Stimulated activated CD4-positive, alpha-beta T cell treated with anti-CD3 and anti-CD28 coated beads, Interleukin-4, amount 100 ng/mL, for 24 hours (primary cell): ENCODE measurements at places on chromosomes 16 and 17.

DNA sequence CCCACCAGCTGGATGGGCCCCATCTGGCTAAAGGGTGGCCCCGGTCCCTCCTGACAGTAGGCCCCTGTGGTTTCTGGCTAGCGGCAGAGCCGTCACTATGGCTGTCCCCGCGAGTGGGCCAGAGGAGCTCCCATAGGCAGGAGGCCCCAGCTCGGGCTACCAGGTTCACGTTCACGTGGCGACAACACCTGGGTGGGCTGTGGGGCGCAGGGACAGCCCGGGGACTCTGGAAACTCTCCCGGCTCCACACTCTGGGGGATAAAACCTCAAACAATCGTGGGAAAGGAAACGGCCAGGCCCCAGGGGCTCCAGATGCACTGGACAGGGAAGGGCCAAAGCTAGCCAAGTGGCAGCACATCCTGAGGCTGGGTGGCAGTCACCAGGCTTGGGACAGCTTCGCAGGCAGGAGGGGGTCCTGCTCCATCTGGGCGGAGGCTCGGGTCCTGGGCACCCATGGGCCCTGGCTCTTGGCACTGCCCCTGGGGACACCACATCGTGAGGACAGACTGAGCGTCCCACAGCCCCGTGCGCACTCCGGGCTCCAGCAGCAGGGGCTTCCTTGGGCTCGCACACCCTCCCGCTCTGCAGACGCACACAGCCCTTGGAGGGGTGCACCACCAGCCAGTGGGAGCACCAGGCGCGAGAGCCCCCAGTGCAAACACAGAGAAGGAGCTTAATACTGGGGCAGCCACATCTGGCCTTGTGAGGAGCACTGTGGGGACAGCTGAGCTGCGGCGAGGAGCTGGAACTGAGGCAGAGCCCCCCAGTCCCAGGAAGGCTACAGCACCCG, 4.4 kb downstream of the RNF166 start:
- peak; percentile 17 for DNase-seq

- DNase-seq = peak; percentile 84
These were observed 8.6 kb downstream of the LGALS3BP start for GRCh38 chr17:78970834-78971755.

- DNase-seq = no peak
These were observed 276.9 kb downstream of the SOX9 start for GRCh38 chr17:72397687-72398086.

- DNase-seq = no peak
These were observed 55.7 kb downstream of the IRX5 start for GRCh38 chr16:54986409-54986808.

DNA sequence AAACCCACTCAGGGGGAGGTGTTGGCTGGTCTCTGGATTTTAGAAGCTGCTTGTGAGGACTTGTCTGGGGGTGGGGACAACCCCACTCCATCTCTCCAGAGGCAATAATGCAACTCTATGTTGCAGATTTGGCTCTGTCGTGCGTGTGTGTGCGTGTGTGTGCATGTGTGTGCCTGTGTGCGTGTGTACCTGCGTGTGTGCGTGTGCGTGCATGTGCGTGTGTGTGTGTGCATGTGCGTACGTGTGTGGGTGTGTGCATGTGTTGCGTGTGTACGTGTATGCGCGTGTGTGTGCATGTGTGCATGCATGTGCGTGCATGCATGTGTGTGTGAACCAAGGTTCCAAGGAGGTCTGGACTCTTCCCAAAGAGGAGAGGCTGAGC, 120.4 kb upstream of the LHX1 start:
- no peak for DNase-seq

- DNase-seq = no peak
These were observed 16.5 kb downstream of the NFE2L1 start for GRCh38 chr17:48064638-48065037.

- no peak for DNase-seq
These were observed 6.4 kb upstream of the ARL4D start for GRCh38 chr17:43392397-43392796.

DNA sequence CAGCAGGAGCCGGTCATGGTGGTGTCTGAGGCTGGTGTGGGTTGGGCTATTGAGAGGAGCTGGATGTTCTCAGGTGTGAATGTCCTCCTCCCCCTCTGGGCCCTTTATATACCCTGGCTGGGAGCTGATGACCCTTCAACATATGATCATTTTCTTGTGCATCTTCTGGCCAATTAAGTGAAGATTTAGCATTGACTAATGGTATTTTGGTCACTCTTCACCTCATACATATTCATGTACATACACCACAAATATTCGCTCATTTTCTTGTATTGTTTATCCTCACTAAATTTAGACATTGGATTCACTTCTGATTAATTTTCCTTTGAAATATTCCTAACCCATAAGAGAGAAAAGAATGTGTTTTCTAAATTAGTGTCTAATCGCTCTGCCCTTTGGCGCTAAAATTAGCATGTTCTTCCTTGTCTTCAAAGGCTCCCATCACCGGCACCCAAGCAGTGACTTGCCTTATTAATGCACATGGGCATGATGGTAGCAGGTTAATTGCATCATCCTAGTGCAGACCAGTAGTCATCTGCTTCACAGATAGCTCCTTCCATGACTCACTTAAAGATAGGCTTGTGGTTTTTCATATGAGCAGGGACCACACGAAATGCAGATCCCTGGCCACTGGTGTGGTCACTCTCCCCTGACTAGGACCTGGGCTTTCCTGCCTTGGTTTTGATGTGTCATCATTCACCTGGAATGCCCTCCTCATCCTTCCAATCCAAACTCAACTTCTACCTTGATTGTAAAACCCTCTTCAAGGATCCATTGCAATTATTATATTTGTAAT, at the start of gene KRTAP2-4:
KRTAP2-4 (minus strand) TSS at position 51 of the 796 bp plus-strand sequence; CDS start at position 17, 34 bp downstream.
- DNase-seq = no peak

DNA sequence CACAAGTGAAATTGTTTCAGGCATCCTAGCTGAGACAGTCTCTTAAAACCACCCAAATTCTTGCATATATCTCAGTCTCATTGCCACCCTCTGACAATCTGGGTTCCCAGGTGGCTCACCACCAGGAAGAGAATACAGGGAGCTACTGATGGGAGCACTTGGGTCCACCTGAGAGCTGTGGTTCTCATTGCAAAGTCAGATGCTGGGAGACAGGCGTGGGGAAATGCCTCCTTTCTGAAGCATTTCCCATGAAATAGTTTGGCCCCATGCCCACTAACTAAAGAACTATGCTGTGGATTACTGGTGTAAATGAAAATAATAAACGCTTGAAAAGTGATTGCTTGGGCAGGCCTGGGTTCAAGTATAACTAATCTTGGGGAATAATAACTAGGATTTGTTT, 70.3 kb downstream of the CMC2 start:
- no peak for DNase-seq

DNA sequence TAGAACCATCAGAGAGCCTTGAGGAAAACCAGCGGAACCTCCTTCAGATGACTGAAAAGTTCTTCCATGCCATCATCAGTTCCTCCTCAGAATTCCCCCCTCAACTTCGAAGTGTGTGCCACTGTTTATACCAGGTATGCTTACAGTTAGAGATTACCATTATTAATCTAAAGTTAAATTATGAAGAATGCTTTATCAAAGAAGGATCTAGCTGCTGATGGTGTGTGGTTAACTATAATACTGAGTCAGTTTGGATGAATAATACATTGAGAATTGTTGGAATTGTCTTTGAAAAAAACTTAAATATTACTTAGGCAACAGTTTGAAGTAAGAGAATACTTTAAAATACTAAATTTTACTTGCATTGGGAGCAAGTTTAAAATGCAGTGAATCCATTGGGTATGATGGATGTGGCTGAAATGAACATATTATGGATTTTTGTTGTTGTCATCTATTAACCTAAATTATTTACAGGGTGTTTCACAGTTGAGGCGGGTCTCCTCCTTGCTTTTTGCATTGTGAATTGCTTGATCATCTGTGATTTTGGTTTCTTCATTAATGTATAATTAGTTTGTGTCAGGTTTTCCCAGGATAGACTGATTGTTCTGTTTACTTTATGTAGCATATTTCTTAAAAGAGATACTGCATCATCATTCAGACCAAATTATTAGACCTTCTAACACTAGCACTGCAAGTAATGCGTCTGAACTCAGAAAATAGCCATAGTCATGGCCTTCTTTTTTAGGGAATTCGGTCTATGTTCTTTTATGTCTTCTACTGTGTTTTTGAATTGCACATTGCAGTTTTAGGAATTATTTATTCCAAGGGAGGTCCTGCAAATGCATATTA, 47.8 kb downstream of the OMG start:
- DNase-seq = no peak
